RWPE2 (cell line): ENCODE measurements at places on chromosomes 1 and 21.

DNA sequence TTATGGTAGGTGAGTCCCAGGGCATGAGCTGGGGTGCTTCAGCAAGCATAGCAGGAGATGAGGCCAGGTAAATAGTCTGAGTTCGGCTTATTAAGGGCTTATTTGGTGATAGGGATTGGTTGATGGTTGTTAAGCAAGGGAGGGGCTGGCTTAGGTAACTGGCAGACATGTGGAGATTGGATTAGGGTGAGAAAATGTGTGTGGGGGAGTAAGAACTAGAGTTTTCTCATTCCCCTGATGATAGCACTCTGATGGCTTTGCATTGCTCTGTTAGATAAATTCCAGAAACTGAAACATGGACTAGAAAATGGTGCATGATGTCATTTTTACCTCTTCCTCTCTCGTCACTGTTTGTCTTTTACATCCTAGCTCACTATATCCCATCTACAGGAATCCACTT, 53.6 kb downstream of the FGGY start:
- H3K4me1 ChIP-seq: no peaks in the 10 kb centered on the region
- H3K27ac ChIP-seq: no peak overlapping the region
- DNase-seq: no peak
- no peaks in the 10 kb centered on the region for H3K27me3 ChIP-seq
- no peaks in the 10 kb centered on the region for H3K36me3 ChIP-seq

- H3K27ac ChIP-seq: no peak overlapping the region
- H3K27me3 ChIP-seq: no peaks in the 10 kb centered on the region
- H3K36me3 ChIP-seq: no peaks in the 10 kb centered on the region
- H3K4me1 ChIP-seq: peaks cover 11% of the 10 kb centered on the region
- no peak overlapping the region for H3K4me3 ChIP-seq
- DNase-seq: no peak
Observed at GRCh38 chr1:92759361-92759760, 25.5 kb downstream of the EVI5 start.

DNA sequence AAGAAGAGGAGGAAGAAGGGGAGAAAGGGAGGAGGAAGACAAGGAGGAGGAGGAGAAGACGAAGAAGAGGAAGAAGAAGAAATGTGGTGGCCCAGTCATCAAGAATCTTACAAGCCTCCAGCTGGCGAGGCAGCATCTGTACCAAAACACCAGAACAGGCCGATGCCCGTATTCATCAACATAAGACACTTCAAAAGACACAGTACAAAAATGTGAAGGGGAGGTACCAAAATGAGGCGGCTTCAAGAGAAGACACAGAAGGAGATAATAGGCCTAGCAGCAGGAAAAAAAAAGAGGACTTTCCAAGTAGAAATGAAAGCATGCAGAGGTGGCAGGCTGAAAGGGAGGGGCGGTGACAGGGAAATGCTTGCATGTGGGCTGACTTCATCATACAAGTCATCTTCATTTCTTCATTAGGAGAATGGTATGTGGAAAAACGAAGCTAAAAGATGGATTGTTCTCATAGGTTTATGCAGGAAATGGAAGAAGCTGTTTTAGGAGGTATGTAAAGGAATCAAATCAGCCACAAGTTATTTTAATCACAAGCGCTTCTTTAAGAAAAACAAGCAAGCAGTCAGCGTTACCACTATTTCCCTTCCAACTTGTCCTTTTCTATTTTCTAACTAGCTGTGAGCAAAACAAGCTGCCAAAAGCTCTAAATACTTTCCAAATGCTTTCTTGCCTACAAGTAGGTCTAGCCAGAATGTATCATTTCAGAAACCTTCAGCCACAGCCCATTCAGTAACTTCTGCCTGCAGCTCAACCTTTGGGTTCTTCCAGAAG, 192.3 kb downstream of the SLC45A1 start:
- H3K36me3 ChIP-seq: peaks cover 6% of the 10 kb centered on the region
- no peak overlapping the region for H3K27ac ChIP-seq
- DNase-seq: no peak
- no peaks in the 10 kb centered on the region for H3K4me1 ChIP-seq
- H3K27me3 ChIP-seq: no peaks in the 10 kb centered on the region

DNA sequence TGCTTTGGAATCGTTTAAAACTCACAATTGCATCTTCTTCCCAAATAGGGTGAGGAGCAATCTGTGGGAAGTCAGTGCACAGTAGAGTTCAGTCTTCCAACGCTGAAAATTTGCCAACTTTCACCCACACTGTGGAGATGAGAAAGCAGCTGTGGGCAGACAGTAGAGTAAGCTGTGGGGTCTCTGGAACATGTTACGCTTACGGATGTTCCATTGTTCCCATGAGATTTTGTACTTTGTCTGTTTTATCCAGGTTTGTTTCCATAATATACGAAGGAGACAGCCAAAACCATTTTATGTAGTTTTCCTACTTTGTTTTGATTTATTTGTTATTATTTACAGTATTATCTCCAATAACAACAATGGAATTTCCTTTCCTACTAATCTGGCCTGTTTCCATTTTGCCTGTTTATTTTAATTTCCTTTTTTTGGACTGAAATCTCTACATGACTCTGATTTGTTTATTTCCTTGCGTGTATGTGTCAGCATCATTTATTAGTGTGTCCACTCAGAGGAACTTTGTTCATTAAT, 65.1 kb upstream of the RGL1 start:
- H3K27me3 ChIP-seq: no peaks in the 10 kb centered on the region
- no peaks in the 10 kb centered on the region for H3K36me3 ChIP-seq
- no peak overlapping the region for H3K4me3 ChIP-seq
- no peak for DNase-seq
- H3K4me1 ChIP-seq: no peaks in the 10 kb centered on the region
- H3K27ac ChIP-seq: no peak overlapping the region

GRCh38 chr21:38236232-38236631, 20.6 kb upstream of the KCNJ15 start:
- peak overlapping the region; percentile 16 for H3K4me3 ChIP-seq
- H3K4me1 ChIP-seq: peaks cover 55% of the 10 kb centered on the region
- no peak for DNase-seq
- H3K27ac ChIP-seq: peak overlapping the region; percentile 99
- no peaks in the 10 kb centered on the region for H3K27me3 ChIP-seq

DNA sequence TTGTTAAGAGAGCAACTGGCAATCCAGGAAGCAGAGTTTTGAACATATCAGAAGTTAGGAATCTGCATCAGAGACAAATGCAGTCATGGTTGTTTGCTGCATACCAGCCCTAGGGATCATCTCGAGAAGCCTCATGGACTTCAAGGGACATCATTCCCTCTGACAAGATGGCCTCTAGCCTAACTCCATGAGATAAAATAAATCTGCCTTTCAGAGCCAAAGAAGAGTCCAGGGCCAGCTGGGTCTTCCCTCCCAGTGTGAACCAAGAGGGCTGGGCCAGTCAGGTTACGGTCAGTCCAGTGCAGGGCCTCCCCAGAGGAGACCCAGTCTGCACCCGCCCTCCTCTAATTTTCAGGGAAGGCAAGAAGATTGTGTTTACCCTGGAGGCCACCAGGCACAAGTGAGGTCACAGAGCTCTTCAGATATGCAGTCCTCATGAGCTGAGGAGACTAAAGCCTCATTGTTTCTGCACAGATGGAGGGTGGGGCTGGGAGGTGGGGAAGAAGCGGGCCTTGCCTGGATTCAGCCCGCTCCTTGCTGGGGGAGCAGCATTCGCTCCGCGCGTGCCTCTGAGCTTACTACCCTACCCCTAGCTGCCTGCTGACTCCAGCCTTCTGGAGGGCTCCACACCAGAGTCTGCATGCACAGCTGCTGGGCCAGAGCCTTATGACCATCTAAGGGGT, 52.8 kb downstream of the CAPN2 start:
- H3K36me3 ChIP-seq: peaks cover 74% of the 10 kb centered on the region
- no peak for DNase-seq
- no peak overlapping the region for H3K27ac ChIP-seq
- no peaks in the 10 kb centered on the region for H3K27me3 ChIP-seq
- peaks cover under 1% of the 10 kb centered on the region for H3K4me1 ChIP-seq

DNA sequence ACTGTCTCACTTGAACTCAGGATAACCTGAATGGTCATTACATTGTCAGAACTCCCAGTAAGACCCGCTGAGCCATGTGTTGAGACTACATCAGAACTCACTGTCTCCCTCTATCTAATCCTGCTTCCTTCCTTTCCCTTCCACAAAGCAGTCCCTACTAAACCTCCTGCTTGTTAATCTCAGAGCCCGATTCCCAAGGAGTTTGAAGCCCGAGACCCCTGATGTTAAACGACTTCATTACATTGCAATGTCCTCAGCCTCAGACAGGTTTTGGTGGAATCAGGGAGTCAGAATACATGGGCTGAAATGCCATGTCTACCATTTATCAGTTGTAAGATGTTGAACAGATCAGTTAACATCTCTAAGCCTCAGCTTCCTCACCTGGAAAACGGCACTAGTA, 682.4 kb downstream of the ADGRL2 start:
- no peak overlapping the region for H3K27ac ChIP-seq
- no peak for DNase-seq
- no peaks in the 10 kb centered on the region for H3K36me3 ChIP-seq
- peaks cover 26% of the 10 kb centered on the region for H3K4me1 ChIP-seq
- H3K27me3 ChIP-seq: no peaks in the 10 kb centered on the region

- no peak for DNase-seq
- no peak overlapping the region for H3K27ac ChIP-seq
- H3K4me1 ChIP-seq: no peaks in the 10 kb centered on the region
- H3K36me3 ChIP-seq: no peaks in the 10 kb centered on the region
Observed at GRCh38 chr1:60904099-60904851, 178.1 kb upstream of the NFIA start.
